ENCODE measurements at places on chromosomes 12 and 14.

- no peak for DNase-seq
Observed at GRCh38 chr12:72075401-72075800, 136.8 kb downstream of the TPH2 start.

GRCh38 chr14:49947506-49947905 lies 54.6 kb downstream of the ARF6 start:
- no peak for DNase-seq

DNA sequence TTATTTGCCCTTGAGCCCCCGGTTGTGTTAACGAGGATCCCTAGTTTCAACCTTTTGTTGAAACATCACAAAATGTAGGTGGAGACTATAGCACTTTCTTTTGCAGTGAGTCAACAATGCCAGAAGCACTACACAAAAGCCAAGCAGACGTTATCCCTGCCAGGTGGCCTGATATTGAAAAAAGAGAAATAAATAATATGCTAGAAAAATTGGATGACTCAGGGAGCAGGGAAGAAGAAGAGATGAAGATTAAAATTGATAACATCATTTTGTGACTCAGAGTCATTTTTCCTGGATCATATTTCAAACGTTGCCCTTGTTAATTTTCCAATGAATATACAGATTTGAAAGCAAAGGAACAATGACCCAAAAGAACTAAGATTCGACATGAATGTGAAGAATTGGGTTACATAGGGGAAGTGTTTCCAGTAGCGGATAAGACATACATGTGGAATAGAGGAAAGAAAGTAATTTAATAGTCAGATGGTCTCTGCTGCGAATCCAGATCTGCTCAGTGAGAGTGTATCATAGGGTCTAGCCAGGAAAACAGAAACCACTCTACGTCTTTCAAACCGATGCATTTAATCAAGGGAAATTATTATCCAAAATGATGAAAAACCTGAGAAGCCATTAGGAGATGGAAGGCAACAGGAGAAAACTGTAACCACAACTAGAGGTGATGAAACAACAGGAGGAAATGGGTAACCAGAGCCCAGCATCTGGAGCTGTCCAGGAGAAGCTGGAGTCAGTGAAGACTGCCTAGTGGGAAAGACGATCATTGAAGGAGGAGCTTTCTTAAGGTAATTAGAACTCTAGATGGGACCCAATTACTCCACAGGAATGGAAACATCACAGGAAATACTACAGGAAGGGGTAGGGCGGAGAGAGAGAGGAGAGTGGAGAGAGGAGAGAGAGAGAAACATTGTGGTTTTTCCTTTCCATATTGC lies 57.9 kb downstream of the RERG start:
- DNase-seq: no peak

- no peak for DNase-seq
Observed at GRCh38 chr14:88037325-88037724, 32.4 kb downstream of the GPR65 start.

- DNase-seq: no peak
Observed at GRCh38 chr12:94690198-94690771, 39.9 kb upstream of the TMCC3 start.

DNA sequence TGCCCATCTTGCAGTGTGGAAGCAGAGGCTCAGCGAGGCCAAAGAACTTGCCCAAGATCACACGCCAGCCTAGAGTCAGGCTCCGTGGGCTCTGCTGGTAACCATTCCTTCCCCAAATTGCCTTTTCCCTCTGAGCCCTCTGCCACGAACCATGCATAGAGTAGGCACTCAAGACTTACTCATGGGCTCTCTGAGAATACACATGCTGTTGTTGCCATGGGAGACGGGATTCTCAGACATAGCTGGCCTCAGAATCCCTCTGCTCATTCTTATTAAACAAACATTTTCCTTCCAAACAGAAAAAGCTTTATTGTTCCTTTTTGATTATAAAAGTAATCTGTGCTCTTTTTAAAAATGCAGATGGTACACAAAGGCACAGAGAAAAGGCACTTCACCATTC lies 52.5 kb upstream of the WSCD2 start:
- DNase-seq: no peak

DNA sequence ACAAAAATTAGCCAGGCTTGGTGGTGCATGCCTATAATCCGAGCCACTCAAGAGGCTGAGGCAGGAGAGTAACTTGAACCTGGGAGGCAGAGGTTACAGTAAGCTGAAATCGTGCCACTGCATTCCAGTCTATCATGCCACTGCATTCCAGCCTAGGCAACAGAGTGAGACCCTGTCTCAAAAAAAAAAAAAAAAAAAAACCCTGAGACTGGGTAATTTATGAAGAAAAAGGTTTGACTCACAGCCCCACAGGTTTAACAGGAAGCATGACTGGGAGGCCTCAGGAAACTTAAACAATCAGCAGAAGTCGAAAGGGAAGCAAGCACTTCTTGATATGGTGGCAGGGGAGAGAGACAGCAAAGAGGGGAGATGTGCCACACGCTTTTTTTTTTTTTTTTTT lies 123.2 kb downstream of the GXYLT1 start:
- DNase-seq: no peak

DNA sequence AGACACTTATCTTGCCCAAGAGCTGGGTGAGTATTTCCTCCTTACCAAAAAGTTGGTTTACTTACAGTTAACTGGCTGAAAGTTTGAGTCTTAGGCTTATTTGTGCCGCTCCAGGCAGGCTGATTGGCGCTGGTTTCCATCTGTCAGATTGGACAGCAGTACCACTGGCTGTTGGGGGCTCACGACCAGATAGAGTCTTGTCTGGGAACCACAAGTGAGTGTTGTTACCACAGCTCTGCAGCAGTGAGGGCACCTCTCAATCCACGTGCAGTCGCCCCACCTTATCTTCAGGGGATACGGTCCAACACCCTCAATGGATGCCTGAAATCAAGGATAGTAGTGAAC lies 58.9 kb downstream of the DDX51 start:
- no peak for DNase-seq

DNA sequence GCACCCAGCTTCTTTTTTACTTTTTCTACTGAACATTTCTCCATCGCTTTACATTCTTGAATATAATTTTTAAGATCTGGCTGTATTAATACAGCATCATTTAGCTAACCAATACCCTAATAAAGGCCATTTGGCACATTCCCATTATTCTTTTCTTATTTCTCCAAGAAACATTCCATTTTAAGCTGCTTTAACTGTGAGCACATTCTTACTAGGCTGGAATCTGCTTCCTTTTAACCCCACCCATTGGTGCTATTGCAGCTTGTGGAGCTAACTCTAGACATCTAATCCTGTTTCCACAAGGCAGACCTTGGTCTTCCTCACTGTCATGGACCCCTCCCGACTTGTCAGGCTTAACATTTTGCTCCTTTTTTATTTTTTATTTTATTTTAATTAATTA lies 15.2 kb downstream of the CALM1 start:
- DNase-seq: no peak

- no peak for DNase-seq
Observed at GRCh38 chr14:56995010-56995409, 184.7 kb upstream of the OTX2 start.

- no peak for DNase-seq
Observed at GRCh38 chr12:106551410-106551809, 31.4 kb upstream of the RFX4 start.

- DNase-seq: no peak
Observed at GRCh38 chr12:121875582-121875981, 13.0 kb upstream of the PSMD9 start.

DNA sequence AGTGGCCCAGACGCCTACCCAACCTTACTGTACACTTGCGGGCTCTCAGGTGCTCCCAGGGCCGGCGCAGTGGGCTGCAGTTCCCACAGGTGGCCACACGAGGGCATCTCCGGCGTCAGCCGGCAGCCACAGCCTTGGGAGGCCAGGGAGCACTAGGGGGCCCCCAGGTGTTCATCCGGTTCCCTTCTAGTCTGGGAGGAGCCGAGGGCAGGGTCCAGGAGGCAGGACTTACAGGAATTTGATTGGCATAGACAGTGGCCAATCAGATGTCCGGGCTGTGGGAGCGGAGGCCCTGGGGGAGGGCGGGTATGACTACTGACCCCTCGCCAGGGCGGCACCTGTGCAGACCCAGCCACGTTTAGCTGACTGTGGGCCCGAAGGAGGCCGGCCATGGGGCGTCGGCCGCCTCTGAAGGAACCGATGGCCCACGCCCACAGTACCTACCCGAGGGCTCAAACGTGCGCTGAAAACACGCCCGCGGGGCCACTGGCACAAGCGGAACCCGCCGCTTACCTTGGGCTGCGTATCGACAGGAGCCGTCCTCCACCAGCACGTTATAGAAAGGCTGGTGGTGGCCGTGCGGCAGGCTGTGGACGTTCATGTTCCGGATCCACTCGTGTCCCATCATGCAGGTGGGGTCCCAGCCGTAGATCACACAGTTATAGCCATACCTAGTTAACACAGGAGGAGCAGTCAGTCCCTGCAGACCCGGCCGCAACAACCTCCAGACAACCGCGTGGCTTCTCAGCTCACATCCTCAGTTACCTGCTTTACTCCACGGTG lies 34.8 kb downstream of the FBXO21 start:
- peak; percentile 69 for DNase-seq

DNA sequence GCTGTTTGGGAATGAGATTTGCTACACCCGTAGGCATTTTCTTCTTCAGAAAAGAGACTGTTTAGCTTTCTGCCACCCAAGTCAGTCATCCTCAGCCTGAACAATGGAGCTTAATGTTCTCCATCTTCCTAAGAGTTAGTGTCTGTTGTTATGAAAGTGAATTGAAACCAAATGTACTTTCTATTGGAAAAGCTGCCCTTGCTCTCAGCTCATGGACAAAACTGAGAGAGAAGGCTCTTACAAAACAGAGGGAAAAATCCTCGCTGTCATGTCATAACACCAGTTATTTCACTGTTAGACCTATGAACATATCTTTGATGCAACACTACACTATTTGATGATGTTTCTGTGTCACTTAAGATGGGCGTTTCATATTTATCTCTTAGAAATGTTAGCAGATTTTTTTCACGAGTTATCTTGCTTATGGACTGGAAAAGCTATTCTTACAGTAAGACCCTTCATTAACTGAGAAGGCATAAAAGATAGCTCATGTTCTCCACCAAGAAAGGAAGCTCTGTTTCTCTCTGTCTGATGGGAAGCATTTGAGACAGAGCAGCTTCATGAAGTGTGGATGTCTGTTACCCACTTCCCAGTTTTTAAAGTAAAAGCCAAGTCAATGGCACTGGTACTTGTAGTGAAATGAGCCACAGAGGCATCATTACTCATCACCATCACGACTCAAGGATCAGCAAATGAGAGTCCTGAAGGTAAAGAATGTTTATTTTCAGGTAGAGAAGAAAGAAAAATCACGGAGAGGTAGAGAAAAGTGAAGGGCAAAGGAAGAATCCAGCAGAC lies 483.9 kb downstream of the ZFP36L1 start:
- DNase-seq: no peak

DNA sequence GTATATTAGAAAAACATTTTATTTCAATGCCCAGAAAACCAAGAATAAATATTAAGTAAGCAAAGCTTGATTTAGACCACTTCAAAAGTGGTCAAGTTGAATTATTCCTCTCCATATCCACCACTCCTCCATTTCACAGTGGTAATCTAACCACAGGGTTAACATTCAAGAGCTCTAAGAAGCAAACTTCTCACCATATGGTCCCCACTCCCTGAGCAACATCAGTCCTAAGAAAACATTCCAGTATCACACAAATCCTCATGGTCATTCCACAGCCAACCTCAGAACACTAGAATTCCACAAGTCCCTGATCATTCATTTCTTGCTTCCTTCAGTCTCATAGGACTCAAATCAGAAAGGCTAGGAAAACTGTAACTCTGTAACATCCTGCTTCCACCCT lies 47.9 kb downstream of the ST8SIA1 start:
- no peak for DNase-seq

GRCh38 chr12:124505001-124505818 lies 62.2 kb downstream of the NCOR2 start:
- DNase-seq: no peak

- DNase-seq: no peak
Observed at GRCh38 chr12:86724716-86725115, 468.5 kb upstream of the MGAT4C start.

- DNase-seq: no peak
Observed at GRCh38 chr12:3680919-3681594, 71.9 kb downstream of the CRACR2A start.

- no peak for DNase-seq
Observed at GRCh38 chr12:15515010-15515409, 192.7 kb downstream of the PTPRO start.

GRCh38 chr12:89721291-89721987 lies 12.8 kb upstream of the ATP2B1 start:
- no peak for DNase-seq

- no peak for DNase-seq
Observed at GRCh38 chr12:58564721-58565120, 355.6 kb downstream of the LRIG3 start.

GRCh38 chr12:54160089-54160488 lies 28.7 kb downstream of the SMUG1 start:
- no peak for DNase-seq

GRCh38 chr12:53313996-53314395 lies 7.4 kb downstream of the AAAS start:
- DNase-seq: no peak

GRCh38 chr14:75911883-75912282 lies 69.9 kb downstream of the TGFB3 start:
- DNase-seq: no peak

Measured in stimulated activated naive CD8-positive, alpha-beta T cell treated with anti-CD3 and anti-CD28 coated beads, Interleukin-15, amount 100 ng/mL, for 72 hours (primary cell).